Caki2 (cell line): ENCODE measurements at places on chromosomes 4 and X.

GRCh38 chrX:28659269-28659668 lies 72.0 kb downstream of the IL1RAPL1 start:
- no peak for DNase-seq

GRCh38 chr4:10590896-10591295 lies 93.7 kb downstream of the CLNK start:
- no peak for DNase-seq

DNA sequence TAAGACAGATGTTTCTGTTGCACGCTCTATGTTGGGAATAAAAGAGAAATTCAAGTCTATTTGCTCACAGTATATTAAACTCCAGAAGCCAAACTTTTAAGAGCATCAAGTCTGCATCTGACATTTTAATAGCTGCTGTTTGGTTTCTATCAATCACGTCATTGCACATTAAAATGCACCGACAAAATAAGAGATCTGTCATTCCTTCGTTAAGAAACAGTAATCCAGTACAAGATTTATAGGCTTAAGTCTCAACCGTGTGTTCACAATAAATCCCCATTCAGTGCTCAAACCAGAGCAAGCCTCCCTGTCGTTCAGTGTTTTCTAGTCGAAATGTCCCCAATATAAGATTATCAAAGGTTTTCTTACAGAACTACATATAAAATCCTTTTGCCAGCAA lies 89.0 kb upstream of the BMPR1B start:
- no peak for DNase-seq

GRCh38 chr4:61401771-61402170 lies 201.6 kb downstream of the ADGRL3 start:
- no peak for DNase-seq
